Daoy (cell line): ENCODE measurements at places on chromosomes 6 and 20. TPM values are rescaled to one million over a fixed set of nuclear protein-coding genes. Genes with fewer than 3 reads are reported as not detected.

Gene DCDC2
- 0.24 and 0.51 TPM in 2 replicates for total RNA-seq

GRCh38 chr6:146106532-146106931 is 77.7 kb downstream of the GRM1 start:
- DNase-seq, result no peak

GRCh38 chr6:61887423-61887822 is 398.6 kb downstream of the KHDRBS2 start:
- no peak for DNase-seq

DNA sequence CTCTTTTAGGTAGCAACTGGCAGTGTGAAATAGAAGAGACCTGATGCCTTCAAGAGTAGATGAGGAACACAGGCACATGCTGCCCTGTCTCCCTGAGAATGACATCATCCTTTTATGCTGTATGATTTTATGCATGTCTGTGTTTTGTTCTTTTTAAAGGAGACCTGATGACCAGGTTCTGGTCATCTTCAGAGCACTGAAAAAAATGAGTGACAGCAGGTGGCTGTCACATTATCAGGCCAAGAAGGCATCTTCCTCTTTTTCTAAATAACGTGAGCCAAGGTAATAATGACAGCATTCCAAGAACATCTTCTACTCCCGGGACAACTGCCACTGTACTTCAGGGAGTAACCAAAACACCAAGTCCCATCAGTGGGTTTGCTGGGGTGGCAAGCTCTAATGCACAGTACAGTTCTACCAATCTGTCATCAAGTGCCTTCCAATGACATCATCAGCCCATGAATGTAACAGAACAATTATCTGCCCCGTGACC is 28.9 kb downstream of the CNKSR3 start:
- DNase-seq, result no peak

Gene GPX5
- not detected in 2 replicates for total RNA-seq

DNA sequence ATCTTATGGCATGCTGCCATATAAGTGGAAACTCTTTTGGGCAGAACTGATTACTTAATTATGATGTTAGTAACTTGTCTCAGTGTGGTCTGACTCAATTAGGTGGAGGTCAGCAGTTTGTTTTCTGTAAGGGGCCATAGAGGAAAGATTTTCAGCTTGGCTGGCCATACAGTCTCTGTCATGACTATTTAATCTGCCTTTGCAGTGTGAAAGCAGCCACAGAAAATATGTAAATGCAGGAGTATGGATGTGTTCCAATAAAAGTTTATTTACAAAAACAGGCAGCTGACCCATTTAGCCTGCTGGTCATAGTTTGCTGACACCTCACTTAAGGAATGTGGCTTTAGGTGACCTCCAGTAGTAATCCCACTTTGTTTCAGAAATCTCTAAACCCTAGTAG is 700.7 kb downstream of the EPM2A start:
- DNase-seq, result no peak

Gene TFAP2C
- 4.5 and 7.7 TPM in 2 replicates for total RNA-seq

DNA sequence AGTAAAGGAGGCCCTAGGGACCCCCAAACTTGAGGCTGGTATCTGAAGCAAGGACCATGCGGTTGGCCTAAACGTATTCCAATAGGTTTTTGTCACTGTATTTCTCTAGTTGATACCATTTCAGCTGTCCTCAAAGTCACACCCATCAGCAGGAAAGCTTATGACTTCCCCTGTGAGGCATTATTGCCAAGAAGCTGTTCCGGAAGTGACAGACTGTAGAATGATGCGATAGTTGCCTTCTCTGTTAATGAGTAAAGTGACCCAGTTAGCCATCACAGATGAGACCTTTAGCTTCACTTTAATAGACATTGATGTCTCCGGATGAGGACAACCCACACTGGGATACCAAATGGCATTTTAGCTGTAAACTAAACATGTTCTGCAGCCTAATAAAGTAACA is 147.9 kb downstream of the RNGTT start:
- DNase-seq, result no peak

DNA sequence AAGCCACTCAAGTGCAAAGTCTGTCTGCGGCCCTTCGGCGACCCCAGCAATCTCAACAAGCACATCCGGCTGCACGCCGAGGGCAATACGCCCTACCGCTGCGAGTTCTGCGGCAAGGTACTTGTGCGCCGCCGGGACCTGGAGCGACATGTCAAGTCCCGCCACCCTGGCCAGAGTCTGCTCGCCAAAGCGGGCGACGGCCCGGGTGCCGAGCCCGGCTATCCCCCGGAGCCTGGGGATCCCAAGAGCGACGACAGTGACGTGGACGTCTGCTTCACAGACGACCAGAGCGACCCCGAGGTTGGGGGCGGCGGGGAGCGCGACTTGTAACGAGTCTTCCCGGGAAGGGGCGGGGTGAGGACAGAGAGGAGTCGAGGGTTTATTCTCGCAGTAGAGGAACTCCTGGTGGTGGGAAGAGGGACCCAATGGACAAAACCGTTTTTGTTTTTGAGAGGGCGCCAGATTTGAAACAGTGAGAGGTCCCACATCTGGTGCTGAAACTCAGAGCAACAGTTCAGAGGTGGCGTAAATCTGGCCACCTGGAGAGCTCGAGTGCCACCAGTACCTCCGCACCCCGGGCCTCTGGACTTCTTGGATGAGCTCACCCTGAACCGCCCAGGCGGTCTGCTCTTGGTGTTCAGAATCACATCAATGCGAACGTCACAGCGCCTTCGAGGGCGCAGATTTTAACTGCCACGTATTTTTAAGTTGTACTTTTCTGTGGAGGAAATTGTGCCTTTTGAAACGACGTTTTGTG is 8.0 kb downstream of the PRDM13 start:
- DNase-seq, result no peak

DNA sequence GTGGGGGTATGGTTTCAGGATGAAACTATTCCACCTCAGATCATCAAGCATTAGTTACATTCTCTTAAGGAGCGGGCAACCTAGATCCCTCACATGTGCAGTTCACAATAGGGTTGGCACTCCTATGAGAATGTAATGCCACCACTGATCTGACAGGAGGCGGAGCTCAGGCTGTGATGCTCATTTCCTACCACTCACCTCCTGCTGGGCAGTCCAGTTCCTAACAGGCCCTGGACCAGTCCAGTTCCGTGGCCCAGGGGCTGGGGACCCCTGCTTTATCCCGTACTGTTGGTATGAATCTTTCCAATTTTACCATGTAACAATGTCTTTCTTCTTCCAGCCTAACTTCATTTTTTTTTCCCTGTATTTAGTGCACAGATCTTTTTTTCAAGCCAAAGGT is 94.9 kb downstream of the OGFRL1 start:
- DNase-seq, result no peak

DNA sequence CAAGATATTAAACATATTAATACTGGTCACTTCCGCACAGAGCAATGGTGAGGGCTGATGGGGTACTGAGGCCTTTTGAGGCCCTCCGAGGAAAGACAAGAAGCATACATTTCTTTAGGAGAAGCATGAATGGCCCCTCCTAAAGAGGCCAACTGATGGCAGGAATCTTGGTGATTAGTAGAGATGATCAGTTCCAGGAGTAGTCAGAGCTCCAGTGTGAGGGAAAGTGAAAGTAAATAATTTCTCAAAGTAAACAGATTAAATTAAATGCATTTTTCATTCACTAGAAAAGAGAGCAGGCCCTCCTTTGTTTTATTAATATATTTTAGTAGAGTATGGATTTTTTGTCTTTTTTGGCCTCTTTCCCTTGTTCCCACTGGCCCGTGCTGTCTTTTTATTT is 38.2 kb downstream of the NOX3 start:
- DNase-seq, result no peak

DNA sequence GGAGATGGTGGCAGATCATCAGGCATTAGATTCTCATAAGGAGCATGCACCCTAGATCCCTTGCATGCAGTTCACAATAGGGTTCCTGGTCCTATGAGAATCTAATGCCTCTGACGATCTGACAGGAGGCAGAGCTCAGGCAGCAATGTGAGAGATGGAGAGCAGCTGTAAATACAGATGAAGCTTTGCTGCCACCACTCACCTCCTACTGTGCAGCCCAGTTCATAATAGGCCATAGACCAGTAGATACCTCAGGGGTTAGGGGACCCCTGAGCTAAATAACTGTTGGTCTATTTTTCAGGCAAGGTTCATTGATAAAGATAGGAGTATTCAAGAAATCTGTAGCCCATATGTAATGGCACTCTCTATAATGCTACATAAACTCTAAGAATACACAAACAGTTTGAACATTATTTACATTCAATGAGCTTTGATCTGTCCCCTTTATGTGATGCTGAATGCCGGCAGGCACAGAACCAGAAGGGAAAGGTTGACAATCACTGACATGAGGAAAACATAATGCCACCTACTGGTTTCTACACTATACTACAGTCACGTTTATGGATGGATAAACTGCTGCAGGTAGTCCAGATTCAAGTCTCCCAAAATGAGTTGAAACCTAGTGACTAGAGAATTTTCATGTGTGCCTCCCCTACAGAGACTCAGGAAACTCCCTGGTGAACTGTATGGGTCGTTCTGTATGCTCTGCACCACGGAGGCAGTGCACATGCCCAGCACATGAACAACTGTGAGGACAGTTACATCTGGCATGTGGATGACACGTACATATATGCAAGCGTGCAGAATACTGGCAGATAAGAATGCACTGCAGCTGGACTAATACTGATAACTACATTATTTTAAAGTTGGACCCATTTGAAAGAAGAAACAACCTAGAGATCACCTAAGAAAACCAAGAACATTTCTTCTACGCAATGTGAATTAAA is 72.0 kb downstream of the DST start:
- DNase-seq, result peak; percentile 8

Gene FAXC
- 4.7 and 12.2 TPM in 2 replicates for total RNA-seq

- no peak for DNase-seq
Measured at GRCh38 chr6:76982476-76983199, 480.7 kb downstream of the HTR1B start.

DNA sequence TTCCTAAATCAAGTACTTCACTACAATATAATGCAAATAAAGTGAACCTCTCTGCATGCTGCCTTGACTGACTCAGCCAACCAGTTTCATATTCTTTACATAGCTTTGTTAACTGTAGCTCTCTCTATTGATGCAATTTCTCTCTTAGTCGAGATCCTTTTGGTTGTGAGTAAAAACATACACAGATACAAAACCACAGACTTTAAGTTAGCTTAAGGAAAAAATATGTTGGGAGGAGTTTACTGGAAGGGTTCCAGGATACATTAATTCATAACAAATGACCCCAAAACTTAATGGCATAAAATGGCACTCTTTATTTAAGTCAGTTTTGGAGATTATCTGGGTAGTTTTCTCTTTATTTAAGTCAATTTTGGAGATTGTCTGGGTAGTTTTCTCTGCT is 15.7 kb downstream of the HTR1E start:
- DNase-seq, result no peak

- DNase-seq, result peak; percentile 95
Measured at GRCh38 chr6:132122871-132123270, 171.7 kb upstream of the CCN2 start.

DNA sequence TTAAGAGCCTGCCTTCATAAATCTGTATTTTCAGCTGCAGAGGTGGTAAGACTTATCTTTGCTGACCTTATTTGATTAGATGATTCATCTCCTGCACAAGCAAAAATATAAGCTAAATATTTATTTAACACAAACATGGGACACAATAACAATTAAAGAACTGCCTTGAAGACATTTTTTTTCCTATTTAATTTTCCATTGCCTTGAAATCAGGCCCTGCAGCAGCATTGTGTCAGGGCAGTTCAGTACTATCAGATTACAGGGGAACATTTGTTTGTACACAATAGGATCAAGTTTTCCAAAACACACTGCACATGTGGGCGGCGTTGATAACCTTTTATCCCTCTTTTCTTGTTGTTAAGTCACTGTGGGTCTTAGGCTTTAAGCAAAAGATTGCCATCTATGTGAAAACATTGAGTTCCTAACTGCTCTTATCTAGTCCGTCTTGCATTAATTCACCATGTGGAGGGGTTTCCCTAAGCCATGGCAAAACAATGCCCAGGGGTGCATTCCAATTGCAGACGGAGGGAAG is 7.4 kb downstream of the ADGRF5 start:
- no peak for DNase-seq

DNA sequence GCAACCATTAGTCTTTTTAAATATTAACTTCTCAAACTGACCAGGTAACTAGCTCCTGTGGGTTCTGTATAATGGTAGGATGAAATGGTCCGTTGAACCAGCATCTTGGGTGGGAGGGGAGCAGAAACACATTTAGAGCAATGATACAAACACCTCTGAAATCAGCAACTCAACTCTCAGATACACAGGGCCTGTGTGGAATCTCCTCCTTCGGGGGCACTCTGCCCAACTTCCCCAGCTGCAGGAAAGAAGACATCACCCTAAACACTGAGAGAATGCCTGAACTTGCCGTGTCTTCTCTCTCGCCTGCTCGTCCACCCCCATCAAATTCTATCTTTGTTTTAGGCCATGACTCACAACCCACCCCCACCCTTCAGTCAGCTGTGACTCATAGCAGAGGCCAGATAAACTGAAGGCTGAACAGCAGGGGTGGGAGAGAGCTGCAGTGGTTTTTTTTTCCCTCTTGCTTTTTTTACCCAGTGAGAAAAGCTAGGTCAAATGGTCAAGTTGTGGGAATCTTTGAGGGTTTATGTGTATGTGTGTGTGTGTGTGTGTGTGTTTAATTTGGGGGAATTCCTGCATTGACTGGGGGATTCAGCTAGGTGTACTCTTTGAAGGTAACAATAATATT is 593.4 kb upstream of the JAG1 start:
- peak; percentile 96 for DNase-seq

DNA sequence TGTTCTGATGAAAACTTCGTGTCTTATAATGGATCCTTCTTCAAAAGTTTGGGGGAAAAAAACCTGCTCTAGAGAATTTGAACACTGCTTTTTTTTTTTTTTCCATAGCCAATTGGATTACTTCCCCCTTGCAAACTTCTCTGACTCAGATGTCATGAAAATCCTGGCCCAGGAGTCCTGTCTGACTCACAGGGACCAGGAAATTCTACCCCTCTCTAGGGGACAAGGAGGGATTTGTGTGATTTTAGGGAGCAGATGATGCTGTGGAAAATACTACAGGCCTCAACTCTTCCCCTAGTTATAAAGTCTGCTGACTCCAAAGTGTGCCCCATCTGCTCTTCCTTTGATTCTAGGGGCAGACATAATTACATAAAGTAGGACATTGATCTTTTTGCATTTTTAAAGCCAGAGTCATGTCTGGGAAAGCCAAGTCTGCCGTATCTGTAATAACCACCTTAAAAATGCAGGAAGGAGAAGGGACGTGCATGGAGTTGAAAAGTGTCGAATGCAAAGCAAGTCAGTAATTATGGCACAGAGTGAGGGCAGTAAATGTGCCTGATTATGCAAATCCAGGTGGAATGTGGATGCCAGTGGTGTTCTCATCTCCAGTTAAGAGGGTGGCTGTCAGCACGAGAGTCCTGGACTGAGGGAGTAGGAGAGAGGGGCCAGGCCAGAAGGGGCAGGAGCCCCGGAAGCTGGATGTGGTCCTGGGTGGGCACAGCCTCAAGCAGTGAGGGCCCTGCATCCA is 144.3 kb upstream of the SULF2 start:
- peak; percentile 79 for DNase-seq

GRCh38 chr6:36539814-36540568 is 7.3 kb downstream of the STK38 start:
- no peak for DNase-seq

GRCh38 chr6:98014442-98015201 is 731.6 kb upstream of the MMS22L start:
- DNase-seq, result no peak

GRCh38 chr6:151633526-151634335 is 139.9 kb downstream of the CCDC170 start:
- no peak for DNase-seq

Gene VGLL2
- not detected in 2 replicates for total RNA-seq

- DNase-seq, result no peak
Measured at GRCh38 chr6:159067334-159067733, 22.5 kb upstream of the TAGAP start.

GRCh38 chr6:112660626-112661025 is 313.5 kb downstream of the RFPL4B start:
- no peak for DNase-seq

Gene ULBP3
- 27.3 and 36.4 TPM in 2 replicates for total RNA-seq

Gene POFUT1
- total RNA-seq, result 36.9 and 38.5 TPM in 2 replicates
